GM03348 (cell line): ENCODE measurements at places on chromosomes 3 and 15.

DNA sequence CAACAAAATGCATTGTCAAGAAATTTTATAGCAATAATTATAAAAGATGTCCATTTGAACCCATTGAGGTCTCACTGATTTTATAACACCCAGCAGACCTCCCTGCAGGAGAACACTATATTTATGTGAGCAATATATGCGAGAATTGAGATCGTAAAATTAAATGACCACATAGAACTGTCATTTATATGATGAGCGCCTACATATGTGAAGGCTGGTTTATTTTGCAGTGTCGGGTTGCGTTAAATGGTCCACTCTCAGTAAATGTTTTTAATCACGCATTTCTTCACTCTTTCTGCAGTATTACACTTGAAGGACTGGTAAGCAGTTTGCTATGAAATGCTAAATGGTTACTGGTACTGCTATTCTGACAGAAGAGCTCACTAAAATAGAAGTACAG, 408.5 kb upstream of the AGTR1 start:
- no peak for DNase-seq

GRCh38 chr3:54374214-54374852, 252.0 kb downstream of the CACNA2D3 start:
- DNase-seq = no peak

GRCh38 chr15:52261498-52262242, 33.9 kb downstream of the MYO5C start:
- DNase-seq = peak; percentile 73

DNA sequence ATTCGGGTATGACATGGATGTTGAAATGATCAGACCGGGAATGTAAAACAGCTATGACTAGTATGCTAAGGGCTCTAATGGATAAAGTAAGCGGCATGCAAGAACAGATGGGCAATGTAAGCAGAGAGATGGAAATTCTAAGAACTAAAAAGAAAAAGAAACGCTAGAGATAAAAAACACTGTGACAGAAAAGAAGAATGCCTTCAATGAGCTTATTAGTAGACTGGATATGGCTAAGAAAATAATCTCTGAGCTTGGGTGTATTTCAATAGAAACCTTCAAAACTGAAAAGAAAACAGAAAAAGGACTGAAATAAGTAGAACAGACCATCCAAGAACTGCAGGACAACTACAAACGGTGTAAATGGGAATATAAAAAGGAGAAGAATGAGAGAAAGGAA, 101.2 kb downstream of the HES1 start:
- DNase-seq = no peak

DNA sequence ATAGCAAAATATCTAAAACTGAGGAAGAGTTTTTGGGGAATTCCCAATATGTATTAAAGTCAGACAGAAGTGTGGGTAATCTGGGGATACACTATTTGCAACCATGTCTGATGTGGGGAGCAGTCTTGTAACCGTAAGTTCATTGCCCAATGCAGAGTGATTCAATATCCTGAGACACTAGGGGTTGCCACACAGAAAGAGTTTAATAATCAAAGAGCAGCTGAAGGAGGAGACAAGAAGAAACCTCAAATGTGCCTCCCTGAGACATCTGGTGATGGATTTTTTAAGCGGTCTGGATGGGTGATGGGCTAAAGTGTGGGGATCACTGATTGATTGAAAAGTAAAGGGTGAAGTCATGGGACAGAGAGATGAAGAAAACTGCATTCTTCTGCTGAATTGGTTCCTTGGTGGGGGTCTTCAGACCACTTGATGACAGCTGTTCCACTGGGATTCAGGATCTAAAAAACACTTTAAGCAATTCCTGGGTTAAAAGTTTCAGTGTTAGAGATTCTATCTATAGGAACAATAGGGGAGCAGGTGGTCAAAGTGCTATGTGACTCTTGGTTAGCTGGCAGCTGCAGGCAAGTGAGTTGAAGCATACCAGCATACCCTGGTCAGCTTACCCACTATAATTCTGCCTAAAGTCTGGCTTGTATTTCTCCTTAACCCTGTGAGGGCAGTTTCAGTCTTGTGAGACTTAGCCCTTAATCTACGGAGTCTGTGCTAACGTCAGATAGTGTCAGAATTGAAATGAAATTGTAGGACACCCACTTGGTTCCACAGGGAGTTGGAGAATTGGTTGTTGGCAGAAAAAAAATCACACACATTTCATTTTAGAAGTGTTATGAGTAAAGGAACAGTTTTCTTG, 425.9 kb upstream of the TGFBR2 start:
- peak; percentile 41 for DNase-seq

GRCh38 chr3:98971169-98971681, 69.7 kb upstream of the DCBLD2 start:
- peak; percentile 44 for DNase-seq

- no peak for DNase-seq
Measured at GRCh38 chr3:155196131-155197021, 97.1 kb downstream of the STRIT1 start.

GRCh38 chr15:68412218-68412617, 19.7 kb downstream of the ITGA11 start:
- DNase-seq = no peak

GRCh38 chr3:95539950-95540483, 1274.4 kb upstream of the EPHA6 start:
- DNase-seq = no peak

DNA sequence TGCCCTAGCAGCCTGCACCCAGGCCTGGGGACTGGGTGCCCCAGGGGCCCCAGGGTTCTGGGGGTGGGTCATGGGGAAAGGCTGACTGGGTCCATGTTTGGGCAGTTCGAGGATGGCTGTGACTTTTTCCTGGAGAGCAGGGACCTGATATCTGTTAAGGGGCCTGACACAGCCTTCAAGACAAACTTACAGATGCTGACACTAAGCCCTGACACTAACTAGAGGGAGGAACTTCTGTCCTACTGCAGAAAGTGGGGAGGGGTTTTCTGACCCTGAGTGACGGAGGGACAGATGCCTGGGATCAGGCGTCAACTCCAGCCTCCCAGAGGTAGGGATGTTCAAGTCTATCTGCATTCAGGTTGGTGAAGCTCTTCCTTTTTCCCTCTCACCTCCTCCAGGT, 45.0 kb upstream of the SLC6A11 start:
- DNase-seq = no peak

DNA sequence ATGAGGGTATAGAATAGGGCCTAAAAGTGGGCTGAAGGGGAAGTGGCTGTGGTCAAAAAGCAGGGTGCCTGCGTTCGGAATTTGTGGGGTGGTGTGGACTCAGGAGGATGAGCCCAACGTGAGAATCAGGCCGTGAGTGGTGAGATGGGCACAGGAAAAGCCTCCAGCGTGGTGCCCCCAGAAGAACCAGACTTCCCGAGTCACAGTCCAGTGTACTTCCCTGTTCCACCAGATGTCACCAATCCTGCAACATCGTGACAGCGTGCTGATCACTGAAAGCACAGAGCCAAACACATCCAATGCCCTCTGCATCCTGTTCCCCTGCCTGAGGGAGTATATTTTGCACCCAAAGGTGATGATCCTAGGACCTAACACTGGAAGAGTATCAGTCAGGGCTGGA, 20.8 kb upstream of the ACAN start:
- no peak for DNase-seq

DNA sequence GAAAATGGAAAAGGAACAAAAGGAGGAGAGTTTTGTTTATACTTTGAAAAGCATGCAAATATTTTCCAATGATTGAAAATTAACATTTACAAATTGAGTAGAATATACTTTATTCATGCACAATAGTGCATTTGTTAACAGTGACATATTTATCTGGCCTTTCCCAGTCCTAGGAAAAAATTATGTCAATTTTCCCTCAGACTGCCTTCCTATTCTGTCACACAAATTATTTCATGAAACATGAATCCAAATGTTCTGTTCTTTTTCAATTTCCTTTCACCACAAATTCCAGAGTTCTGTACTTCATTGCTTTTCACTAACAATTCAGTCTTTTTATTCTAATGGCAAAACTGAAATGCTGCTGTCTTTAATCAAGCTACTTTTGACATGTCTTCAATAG, 945.1 kb downstream of the ROBO1 start:
- DNase-seq = no peak

- no peak for DNase-seq
Measured at GRCh38 chr3:194517333-194517732, 30.5 kb upstream of the ATP13A3 start.

DNA sequence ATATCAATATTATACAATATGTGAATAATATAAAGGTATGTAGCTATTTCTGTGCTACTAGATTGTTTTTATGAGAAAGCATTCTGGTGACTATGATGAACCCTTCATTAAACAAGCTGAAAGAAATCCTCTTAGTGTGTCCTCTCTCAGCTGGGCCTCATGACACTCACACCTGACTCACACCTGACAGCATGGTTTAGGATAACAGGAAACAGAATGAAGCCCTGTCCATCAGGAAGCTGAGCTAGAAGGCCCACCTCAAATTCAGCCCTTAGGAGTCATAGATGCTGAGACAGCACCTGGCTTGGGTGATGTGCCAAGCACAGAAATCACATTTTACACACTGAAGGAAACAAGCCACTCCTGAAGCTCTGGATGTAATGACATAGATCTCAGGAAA, 30.8 kb downstream of the CHCHD4 start:
- DNase-seq = no peak

- DNase-seq = no peak
Measured at GRCh38 chr3:77795013-77795412, 755.1 kb downstream of the ROBO2 start.

GRCh38 chr3:25378786-25379311, 49.2 kb upstream of the RARB start:
- DNase-seq = no peak

DNA sequence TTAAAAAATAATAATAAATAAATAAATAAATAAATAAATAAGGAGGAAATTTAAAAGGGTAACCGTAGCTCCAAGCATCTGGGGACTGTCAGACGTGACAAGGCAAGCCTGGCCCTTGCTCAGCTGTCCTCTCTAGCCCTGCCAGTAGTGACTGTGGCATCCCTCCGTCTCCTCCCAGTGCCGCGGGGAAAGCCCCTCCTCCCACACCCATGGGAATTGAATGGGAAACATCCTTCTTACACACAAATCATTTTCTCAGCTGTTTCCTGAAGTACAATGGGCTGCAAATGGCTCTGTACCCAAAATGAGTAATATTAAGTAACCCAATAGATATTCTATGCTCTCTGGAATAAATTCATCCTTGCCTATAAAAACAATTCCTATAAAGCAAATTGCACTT, 101.6 kb upstream of the RAD18 start:
- no peak for DNase-seq

DNA sequence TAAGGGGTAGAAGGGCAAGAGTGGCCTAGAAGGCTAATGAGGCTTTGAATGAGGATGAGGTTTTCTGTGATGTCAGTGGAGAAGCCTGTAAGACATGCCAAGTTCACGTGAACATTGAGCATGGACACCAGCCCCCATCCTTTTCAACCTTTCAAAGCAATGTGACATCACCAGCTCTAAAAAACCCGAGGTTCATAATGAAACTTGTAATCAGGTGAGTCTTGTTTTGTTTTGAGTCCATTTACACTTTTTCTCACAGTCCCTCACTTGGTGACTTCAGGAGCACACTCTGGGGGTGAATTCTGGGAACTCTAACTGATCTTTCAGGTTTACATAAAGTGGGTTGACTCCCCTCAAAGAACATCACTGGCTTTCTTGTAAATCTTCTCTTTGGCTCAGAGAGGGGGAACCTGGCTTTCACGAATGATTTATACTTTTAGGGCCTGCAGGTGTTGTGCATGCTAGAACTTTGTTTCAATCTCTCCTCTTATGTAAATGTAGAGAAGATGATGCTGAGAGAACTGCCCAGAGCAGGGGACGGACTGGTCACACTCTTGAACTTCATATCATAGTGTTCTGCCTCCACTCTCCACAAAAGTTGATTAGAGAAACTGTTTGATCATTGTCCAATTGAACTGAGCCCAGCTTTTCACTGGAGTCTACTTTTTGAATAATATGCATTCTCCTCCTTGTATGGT, 224.7 kb upstream of the SATB1 start:
- DNase-seq = no peak

GRCh38 chr15:31974855-31975829, 55.2 kb upstream of the CHRNA7 start:
- DNase-seq = peak; percentile 71

DNA sequence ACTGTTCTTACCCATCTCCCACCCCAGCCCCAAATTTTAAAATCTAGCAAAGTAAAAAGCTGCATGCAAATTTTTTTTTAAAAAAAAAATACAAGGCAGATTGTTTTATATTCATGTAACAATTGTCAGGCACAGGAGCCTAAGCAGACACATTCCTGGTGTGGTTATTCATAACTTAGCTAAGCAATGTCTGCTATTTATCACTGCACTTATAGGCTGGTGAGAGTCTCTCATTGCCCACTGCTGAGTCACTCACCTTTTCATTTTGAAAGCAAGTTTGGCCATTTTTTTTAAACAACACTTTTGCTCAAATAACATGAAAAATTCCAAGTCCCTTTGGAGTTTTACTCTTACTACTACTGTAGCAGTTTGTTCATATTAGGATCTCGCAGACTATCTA, 413.9 kb downstream of the RBMS3 start:
- DNase-seq = peak; percentile 73

DNA sequence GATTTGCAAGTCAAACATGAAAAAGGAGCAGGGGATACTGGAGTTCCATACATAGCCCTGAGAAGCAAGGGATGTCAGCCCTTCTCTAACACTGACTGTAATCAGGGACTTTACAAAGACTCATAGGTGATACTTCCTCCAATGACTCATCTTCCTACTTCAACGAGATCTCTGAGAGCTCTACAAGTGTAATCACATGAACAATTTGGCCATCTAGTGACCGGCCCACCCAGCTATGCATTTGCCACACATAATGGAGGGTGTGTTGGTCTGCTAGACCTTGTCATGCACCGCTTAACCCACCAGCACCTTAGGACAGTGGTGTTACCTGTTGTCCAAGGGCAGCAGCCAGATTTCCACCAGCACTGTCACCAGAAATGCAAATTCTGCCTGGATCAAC, 75.3 kb downstream of the NCEH1 start:
- no peak for DNase-seq

DNA sequence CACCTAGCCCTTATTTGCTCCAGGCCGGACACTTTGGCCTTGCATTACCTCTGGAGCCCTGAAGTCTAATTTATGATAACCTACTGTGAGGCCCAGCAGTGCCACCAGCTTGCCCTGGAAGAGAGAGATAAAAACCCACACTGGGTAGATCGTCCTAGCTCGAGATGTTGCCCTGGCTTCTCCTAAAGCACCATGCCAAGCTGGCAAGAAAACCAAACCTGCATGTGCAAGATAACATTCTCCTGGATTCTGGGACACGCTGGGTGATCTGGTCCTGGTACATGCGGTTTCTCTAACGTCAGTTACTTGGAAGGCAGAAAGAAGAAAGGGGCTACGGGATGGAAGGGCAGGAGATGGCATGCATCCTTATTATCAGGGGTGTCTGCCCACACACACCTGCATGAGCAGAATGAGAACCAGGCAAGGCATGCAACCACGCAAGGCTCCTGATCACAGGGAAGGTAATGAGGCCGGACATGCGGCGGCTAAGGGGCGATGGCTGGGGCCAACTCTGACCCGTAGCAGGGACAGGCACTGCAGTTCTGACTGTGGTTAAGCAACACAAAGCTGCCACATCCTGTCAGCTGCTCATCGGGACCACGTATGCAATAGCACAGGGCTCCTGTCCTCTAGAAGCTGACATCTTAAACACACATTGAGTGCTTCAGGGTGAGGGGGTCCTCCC, 73.0 kb downstream of the OXNAD1 start:
- no peak for DNase-seq
